Femur (tissue), 1 donor: ENCODE measurements at places on chromosomes 1 and 21.

GRCh38 chr1:227796359-227796915 is 19.0 kb upstream of the PRSS38 start:
- no peak for DNase-seq

- no peak for DNase-seq
Measured at GRCh38 chr1:158101927-158102326, 78.8 kb upstream of the CD1D start.

DNA sequence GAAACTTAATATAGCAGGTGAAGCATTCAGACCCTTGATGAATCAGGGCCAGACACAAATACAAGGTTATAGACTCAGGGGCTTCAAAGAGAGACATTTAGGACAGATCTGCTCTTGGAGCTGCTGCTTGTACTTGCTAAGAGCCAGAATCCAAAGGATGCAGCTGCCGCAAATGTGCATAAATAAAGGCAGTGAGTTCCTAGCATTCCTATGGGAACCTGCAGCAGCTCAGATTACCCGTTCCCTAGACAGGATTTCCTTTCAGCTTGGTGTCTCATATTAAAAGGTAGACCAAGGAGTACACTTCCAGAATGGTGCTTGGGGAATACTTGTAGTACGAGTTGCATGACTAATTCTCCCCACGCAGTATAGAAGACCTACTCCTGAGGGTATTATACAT is 9.7 kb upstream of the LRRC53 start:
- DNase-seq, result no peak

GRCh38 chr1:178258536-178258935 is 164.6 kb downstream of the RASAL2 start:
- no peak for DNase-seq

GRCh38 chr1:1197551-1198422 is 8.6 kb downstream of the TNFRSF18 start:
- DNase-seq, result peak; percentile 15

- peak; percentile 31 for DNase-seq
Measured at GRCh38 chr1:109788695-109789521, 25.2 kb upstream of the EPS8L3 start.

DNA sequence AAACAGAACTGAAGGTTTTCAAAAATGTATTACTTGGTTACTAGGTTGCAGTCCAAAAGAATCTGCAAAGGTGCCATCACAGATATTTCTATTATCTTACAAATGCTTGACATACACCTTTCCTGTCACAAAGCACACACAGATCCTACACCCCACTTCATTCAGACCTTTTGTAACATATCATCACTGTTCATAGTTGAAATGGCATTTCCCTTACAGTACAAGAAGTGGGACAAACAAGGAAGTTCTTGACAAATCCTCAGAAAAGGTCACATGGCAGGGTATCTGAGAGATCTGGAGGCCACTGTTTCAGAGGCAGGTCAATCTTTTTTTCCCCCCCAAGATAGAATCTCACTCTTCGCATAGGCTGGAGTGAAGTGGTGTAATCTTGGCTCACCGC is 21.3 kb downstream of the TOR1AIP2 start:
- DNase-seq, result no peak

DNA sequence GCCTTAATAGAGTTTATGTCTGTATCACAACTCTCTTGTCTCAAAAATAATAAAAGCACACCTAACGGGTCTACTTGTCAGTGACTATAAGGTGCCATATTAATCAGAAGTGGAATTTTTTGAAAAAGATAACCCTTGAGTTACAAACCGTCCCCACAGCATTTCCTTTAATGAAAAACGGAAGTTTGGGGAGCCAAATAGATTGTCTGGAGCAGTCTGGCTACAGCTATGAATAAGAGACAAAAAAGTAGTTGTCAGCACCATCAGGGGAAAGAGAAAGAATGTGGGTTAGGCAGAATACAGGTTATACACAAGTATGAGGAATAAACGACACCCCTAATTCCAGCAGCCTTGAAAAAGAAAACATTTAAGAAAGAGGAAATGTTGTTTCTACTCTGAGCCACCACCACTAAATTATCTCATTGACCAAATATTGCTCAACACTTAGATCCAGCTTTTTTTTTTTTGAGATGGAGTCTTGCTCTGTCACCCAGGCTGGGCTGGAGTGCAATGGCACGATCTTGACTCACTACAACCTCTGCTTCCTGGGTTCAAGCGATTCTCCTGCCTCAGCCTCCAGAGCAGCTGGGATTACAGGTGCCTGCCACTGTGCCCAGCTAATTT is 29.4 kb upstream of the USP24 start:
- DNase-seq, result no peak

DNA sequence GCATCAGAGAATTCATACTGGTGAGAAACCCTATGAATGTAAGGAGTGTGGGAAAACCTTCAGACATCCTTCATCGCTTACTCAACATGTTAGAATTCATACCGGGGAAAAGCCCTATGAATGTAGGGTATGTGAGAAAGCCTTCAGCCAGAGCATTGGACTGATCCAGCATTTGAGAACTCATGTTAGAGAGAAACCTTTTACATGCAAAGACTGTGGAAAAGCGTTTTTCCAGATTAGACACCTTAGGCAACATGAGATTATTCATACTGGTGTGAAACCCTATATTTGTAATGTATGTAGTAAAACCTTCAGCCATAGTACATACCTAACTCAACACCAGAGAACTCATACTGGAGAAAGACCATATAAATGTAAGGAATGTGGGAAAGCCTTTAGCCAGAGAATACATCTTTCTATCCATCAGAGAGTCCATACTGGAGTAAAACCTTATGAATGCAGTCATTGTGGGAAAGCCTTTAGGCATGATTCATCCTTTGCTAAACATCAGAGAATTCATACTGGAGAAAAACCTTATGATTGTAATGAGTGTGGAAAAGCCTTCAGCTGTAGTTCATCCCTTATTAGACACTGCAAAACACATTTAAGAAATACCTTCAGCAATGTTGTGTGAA is 12.8 kb downstream of the ZFP69B start:
- no peak for DNase-seq

DNA sequence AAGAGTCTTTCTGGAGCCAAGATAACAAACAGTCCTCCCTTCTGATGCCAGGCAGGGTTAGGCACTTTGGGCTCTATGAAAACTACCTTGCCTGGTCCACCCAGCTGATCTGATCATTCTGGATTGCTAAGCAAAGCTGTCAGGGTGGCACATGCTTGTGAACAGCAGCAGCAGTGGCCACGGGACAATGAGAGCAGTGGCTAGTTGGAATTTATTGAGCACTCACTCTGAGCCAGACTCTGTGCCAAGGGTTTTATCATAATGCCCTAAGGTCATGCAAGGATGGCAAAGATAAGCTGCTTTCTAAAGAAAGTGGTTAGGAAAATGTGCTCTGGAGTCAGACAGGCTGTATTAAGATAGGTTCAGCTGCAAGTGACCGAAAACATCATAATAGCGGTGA is 390.4 kb upstream of the VAMP3 start:
- DNase-seq, result no peak

DNA sequence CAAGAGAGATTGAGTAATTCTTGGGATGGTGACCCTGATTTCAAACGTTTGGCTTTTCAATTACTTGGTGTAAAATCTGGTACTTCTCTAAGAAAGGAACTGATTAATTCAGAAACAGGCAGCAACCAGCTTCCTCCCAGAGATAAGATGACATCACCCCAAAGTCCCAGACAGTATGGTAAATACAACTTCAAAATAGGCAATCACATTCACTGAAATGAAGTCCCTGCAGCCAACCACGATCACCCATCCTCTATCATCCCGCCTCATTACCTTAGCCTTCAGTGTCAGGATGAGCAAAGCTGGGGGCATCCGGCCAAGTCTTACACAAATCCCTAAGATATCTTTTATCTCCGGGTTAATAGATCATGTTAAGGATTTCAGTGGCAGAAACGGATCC is 26.4 kb upstream of the RUNX1 start:
- DNase-seq, result no peak

DNA sequence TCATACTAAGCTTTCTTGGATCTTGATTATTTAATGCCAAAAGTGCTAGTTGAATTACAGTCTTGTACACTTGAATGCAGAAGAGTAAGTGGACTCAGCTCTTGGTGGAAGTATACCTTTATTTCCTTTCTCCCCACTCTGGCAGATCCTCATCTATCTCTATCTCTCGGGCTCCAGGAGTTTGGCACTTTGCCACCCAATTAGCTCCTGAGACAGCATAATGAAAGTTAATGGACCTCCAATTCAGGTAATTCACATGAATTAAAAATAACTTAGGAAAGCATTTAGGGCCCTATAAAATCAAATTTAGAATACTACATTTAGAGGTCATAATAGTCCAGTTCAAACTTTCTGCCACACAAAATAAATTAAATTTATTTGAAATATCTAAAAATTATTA is 67.4 kb downstream of the OLFM3 start:
- no peak for DNase-seq

DNA sequence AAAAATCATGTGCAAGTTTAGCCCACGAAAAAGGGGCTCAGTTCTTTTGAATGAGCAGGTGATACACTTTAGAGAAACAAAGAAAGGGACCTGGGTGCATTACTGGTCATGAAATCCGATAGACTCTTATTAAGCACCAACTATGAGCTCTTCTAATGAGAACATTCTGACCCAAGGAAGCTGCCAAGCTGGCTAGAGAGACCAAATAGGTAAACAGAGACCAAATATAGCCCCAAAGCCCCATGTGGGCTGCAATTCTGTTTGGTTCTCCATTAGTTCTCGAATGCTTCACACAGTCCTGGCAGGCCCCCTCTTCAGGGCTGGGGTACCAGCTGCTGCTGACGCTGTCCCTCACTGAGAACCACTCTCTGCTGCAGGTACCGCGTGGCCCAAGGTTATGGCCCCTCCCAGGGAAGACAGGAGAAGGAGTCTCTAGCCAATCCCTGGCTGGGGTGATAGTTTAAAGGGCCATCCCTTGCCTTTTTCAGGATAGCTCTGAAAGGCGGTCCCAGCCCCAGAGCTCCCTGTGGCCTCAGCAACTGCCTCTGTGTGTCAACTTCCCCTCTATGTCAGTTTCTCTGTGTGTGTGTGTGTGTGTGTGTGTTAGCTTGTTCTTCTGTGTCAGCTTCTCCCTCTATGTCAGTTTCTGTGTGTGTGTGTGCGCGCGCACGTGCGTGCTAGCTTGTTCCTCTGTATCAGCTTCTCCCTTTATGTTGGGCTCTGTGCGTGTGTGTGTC is 7.1 kb upstream of the UBXN10 start:
- no peak for DNase-seq

- DNase-seq, result peak; percentile 14
Measured at GRCh38 chr1:3021801-3022401, 634 bp downstream of the ACTRT2 start.

- DNase-seq, result no peak
Measured at GRCh38 chr1:52920791-52921291, 699 bp downstream of the ECHDC2 start.

GRCh38 chr1:53634571-53634979 is 104.4 kb downstream of the GLIS1 start:
- DNase-seq, result no peak

GRCh38 chr1:21149855-21150432 is 26.8 kb downstream of the EIF4G3 start:
- peak; percentile 85 for DNase-seq

DNA sequence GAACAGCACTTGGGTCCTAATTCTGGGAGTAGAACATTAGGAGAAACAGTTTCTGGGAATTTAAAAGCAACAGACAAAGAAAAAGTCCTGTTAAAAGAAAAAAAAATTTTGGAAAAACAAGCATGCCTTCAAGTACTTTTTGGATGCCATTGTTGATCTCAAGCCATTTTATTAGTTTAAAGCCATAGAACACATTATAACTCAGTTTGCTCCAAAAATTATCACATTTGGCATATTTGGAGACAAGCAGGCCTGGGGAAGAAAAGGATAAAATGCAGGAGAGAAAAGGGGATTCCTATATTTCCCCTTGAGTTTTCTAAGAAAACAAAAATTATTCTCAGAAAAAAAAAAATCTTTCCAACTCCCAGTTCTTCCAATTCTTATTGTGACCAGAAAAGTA is 146.8 kb downstream of the TENT5C start:
- DNase-seq, result no peak

- DNase-seq, result no peak
Measured at GRCh38 chr1:41226815-41227434, 15.2 kb downstream of the SCMH1 start.

GRCh38 chr1:50279622-50280330 is 143.5 kb downstream of the DMRTA2 start:
- DNase-seq, result no peak

GRCh38 chr1:68696221-68696620 is 199.3 kb upstream of the DEPDC1 start:
- DNase-seq, result no peak

- DNase-seq, result no peak
Measured at GRCh38 chr1:19220991-19221390, 10.9 kb upstream of the UBR4 start.

DNA sequence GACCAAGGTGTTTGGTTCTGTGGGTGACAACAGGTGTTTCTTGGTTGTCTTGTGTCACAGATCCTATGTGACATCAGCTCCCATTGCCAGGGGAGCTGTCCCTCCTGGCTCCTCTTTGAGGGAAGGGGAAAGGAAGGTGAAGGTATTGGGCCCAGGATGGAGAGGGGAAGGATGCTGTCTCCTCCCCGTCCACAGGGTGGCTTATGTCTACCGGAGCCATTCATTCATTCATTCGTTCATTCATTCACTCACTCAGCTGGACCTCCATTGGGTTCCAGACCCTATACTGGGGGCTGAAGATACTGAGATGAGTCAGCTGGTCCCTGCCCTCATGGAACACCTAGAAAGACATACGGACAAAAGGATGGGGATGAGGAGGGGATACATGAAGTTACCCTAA is 38.9 kb downstream of the EPHB2 start:
- DNase-seq, result no peak

DNA sequence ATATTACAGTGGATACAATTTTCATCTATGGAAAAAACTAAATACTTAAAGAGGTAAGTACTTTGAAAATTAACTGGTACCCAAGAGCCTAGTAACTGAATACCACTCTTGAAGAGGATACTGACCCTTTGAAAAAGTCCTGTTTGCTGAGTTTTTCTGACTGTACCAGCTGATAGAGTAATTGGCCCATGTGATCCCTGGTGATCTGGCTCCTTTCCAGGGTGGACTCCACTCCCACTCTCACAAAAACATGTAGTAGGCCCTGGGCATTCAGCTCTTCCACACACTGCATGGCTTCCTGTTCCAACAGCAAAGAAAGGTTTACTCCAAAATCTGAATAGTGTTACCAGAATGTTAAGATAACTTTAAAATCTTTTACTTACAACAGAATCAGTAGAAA is 53.6 kb upstream of the HP1BP3 start:
- no peak for DNase-seq

DNA sequence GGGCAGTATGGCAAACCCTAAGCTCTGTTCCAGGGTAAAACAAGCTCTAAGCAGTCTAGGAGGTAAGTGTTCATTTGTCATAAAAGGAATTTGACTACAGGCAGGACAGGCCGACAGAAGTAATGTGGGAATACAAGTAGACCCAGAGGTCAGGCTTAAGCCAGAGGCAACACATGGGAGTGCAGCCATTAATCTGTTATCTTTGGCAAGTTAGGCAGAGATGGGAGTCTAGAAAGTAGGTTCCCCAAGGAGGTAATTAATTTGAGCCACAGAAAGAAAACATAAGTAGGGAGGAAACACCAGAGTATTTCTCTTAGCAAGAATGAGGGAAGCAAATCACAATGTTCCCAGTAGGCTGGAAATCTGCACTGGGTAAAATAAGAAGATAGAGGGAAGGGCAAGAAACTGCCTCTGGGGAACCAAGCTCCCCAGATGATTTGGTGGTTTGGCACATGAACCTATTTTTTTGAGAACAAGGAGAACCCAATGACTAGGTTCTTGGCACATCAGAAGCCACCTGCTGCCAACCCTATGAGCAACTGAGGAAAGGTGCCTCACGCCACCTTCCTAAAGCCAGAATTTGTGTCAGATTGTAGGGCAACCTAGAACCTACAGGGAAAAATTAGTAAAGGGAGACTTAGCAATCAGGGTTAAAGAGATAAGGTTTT is 636.4 kb upstream of the PLXNA2 start:
- no peak for DNase-seq
